ENCODE measurements at places on chromosomes 6 and 20.

DNA sequence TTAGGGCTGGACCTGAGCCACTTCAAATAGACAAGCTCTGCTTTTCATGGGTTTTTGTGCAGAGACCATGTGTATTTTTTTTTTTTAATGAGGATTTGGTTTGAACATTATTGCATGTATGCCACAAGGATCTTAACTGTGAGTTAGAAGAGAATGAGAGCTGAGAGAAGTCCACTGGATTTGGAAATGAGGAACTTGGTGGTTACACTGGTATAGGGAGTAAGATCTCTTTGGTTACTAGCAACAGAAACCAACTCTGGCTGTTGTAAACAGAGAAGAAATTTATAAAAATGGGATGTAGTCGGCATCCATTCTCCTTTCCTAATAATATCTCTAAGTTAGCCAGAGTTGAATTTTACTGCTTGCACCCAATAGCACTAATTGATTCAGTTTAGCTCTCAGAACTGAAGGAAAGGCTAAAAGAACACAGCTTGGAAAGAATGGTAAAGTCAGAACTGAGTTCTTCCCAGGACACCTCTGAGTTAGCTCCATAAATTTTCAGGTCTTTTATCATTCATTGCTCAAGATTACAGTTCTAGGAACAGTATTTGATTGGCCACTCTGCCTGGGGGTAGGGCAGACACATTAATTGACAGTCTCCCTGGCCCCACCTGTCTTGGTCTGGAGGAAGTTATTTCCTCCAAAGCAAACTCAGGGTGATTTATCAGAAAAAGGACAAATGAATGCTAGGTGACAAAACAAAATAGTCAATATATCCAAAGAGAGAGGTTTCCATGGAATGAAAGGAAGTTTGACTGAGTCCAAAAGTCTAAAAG, 3.9 kb upstream of the WFDC2 start:
- DNase-seq, result no peak

GRCh38 chr20:62682912-62683517, 25.6 kb upstream of the NTSR1 start:
- no peak for DNase-seq

GRCh38 chr20:44587035-44587980, 4.9 kb downstream of the PKIG start:
- DNase-seq, result no peak

GRCh38 chr6:137819740-137820139, 47.3 kb upstream of the TNFAIP3 start:
- no peak for DNase-seq

DNA sequence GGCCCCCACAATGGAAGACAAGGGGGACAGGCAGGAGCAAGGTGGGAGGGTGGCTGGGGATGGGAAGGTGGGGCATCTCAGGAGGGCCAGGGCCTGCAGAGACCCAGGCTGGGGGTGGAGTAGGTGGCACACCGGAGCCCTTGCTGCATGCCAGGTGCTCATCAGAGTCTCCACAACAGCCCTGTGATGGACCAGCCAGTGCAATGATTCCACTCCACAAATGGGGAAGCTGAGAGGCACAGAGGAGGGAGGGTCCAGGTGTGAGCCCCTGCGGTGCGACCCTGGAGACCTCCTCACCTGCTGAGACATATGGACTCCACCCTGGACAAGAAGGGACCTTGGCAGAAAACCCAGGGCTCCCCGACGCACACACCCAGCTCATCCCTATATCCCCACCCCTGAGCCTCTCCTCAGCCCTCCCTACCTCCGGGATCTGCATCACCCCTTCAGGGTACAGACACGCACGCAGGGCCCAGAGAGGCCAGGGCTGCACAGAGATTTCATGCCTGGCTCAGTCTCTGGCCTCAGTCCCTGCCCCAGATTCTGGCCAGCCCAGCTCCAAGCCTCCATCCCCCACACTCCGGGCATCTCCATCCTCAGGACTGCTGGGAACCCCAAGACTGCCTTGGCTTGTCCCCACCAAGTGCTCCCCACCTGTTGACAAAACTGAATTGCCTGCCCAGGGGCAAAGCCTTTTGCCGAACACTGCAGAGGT, 7.1 kb upstream of the GRM4 start:
- DNase-seq, result no peak

- no peak for DNase-seq
Measured at GRCh38 chr6:169852504-169853195, 101.2 kb downstream of the ERMARD start.

GRCh38 chr20:48015141-48015910, 230.0 kb upstream of the SULF2 start:
- DNase-seq, result no peak

- no peak for DNase-seq
Measured at GRCh38 chr6:102525336-102525735, 1131.8 kb downstream of the GRIK2 start.

GRCh38 chr6:83609248-83609647, 96.9 kb downstream of the PRSS35 start:
- DNase-seq, result no peak

Measured in left hindlimb (tissue), 1 donor.